K562 (cell line): ENCODE measurements at places on chromosomes 12 and 14.
A peak's percentile ranks its signal among the peaks of the same experiment; 100 is the strongest.

GRCh38 chr14:72498646-72499045 lies 395.3 kb downstream of the DPF3 start:
- no peak overlapping the region for H3K27ac ChIP-seq
- H3K4me1 ChIP-seq, result no peaks in the 10 kb centered on the region
- H3K4me3 ChIP-seq, result no peak overlapping the region
- DNase-seq, result no peak
- H3K36me3 ChIP-seq, result no peaks in the 10 kb centered on the region

DNA sequence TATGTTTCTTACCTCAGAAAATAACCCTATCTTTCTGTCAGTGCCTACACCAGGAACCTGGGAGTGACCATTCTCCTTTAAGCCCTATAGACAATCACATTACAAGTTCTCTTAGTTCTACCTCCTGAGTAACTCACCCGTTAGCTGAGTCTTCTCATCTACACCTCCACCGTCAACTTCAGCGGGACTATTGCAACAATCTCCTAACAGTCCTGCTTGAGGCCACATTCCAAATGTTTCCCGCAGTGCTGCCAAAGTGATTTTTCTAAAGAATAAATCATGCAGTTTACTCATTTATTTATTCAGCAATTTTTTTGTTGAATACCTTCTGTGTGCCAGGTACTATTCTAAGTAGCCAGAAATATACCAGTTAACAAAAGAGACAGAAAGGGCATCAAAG lies 285.0 kb upstream of the GRIP1 start:
- H3K27me3 ChIP-seq, result no peaks in the 10 kb centered on the region
- no peak overlapping the region for H3K4me3 ChIP-seq
- no peaks in the 10 kb centered on the region for H3K4me1 ChIP-seq
- H3K36me3 ChIP-seq, result no peaks in the 10 kb centered on the region
- H3K27ac ChIP-seq, result no peak overlapping the region
- no peak for DNase-seq

- H3K4me3 ChIP-seq, result no peak overlapping the region
- peak overlapping the region; percentile 48 for H3K27ac ChIP-seq
- DNase-seq, result no peak
- H3K36me3 ChIP-seq, result no peaks in the 10 kb centered on the region
Measured at GRCh38 chr12:31750747-31751039, 21.9 kb upstream of the AMN1 start.

DNA sequence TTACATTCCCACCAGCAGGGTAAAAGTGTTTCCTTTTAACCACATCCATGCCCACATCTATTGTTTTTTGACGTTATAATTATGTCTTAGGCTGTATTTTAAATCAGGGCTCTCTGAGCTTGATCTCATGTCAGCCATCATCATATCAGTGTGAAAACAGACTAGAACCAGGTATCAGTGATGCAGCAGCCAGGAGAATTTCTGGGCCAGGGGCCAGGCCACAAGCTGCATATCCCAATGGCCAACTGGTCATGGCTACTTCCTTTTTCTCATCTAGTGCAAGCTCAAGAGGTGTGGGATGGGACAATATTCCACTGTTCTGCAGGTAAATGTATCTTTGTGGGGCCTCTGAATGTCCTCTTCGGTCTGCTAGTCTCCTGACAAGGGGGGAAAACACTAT lies 125.1 kb downstream of the CRADD start:
- no peaks in the 10 kb centered on the region for H3K27me3 ChIP-seq
- H3K27ac ChIP-seq, result no peak overlapping the region
- H3K4me3 ChIP-seq, result no peak overlapping the region
- H3K36me3 ChIP-seq, result 0 out of 3 replicates have a peak, but pooled peaks cover 3% of the 10 kb centered on the region

- H3K36me3 ChIP-seq, result no peaks in the 10 kb centered on the region
- H3K4me1 ChIP-seq, result no peaks in the 10 kb centered on the region
- H3K27me3 ChIP-seq, result no peaks in the 10 kb centered on the region
Measured at GRCh38 chr14:94992046-94992445, 165.3 kb downstream of the DICER1 start.

- H3K27me3 ChIP-seq, result no peaks in the 10 kb centered on the region
- H3K36me3 ChIP-seq, result peaks cover 9% of the 10 kb centered on the region; the same call in 2 of the 3 replicates
- no peak overlapping the region for H3K4me3 ChIP-seq
- peaks cover 14% of the 10 kb centered on the region; the same call in 2 of the 3 replicates for H3K4me1 ChIP-seq
- no peak for DNase-seq
Measured at GRCh38 chr12:56230432-56231183, 757 bp downstream of the SLC39A5 start.

DNA sequence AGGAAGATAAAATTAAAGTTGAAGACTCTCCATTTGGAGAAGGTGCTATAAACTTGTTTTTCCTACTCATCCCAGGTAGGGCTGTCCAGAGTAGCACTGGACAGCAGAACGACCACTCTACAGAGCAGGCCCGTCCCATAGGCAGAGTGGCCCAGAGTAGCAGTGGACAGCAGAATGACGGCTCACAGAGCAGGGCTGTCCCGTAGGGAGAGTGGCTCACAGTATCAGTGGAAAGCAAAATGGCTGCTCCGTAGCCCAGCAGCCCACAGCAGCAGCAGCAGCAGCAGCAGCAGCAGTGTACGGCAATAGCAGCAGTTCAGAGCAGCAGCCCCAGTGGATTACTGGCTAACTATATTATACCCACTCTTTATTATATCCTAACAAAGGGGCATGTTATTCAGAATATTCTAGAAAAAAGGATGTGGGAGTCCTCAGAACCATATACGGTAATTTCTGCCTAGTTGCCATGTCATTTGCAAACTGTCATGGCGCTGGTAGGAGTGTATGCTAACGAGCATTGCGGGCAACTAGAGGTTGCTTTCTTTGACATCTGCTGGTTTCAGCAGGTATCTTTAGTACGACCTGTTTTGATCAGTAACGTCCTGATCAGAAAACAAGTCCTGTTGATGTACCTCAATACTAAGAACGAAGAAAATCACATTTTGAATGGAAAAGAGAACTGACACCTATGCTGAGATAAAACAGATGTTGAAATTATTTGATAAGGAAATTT lies 567.3 kb downstream of the SLC16A7 start:
- H3K27me3 ChIP-seq, result no peaks in the 10 kb centered on the region
- no peak overlapping the region for H3K27ac ChIP-seq
- H3K4me3 ChIP-seq, result no peak overlapping the region
- no peak for DNase-seq

DNA sequence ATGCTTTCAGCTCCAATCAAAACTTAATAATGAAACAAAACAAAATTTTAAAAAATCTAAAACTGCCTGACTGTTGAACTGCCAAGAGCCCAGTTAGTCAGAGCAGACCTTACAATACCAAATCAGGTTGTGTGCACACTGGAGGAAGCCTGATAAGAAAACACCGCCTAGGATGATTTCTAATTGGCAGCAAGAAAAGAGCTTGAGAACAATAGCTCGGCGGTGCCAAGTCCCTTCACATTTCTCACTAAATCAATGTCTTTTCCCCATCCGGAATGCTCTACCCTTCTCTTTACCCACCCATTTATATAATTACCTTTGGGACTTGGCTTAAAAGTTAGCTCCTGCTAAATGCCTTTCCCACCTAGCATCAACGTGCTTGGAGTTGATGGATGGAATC lies 256.7 kb downstream of the C12orf75 start:
- H3K4me1 ChIP-seq, result no peaks in the 10 kb centered on the region
- peaks cover 3% of the 10 kb centered on the region; the same call in 1 of the 3 replicates for H3K27me3 ChIP-seq
- no peak overlapping the region for H3K4me3 ChIP-seq
- H3K36me3 ChIP-seq, result no peaks in the 10 kb centered on the region

- H3K4me3 ChIP-seq, result no peak overlapping the region
- no peak for DNase-seq
- no peaks in the 10 kb centered on the region for H3K4me1 ChIP-seq
- H3K36me3 ChIP-seq, result peaks cover 32% of the 10 kb centered on the region; the same call in 1 of the 3 replicates
- no peaks in the 10 kb centered on the region for H3K27me3 ChIP-seq
- no peak overlapping the region for H3K27ac ChIP-seq
Measured at GRCh38 chr12:70556179-70556869, 80.9 kb downstream of the PTPRB start.

DNA sequence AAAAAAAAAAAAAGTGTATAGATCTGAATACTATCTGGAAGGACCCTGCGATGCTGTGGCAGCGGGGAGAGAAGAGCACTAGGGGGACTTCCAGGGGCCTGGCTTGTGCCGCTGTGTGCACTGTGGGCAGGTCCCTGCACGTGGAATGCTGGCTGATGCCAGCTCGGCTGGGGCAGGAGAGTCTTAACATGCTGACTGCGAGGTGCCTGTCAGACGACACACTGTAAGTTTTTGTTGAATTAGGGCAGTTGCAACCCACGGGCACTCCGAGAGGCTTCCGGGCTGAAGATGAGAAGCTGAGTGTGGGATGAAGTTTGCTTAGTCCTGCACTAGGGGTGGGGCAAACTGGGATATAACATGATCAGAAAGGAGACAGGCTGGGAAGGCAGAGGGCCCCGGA lies 10.7 kb downstream of the GLT1D1 start:
- no peak overlapping the region for H3K27ac ChIP-seq
- H3K4me1 ChIP-seq, result no peaks in the 10 kb centered on the region
- H3K36me3 ChIP-seq, result no peaks in the 10 kb centered on the region
- no peak overlapping the region for H3K4me3 ChIP-seq

DNA sequence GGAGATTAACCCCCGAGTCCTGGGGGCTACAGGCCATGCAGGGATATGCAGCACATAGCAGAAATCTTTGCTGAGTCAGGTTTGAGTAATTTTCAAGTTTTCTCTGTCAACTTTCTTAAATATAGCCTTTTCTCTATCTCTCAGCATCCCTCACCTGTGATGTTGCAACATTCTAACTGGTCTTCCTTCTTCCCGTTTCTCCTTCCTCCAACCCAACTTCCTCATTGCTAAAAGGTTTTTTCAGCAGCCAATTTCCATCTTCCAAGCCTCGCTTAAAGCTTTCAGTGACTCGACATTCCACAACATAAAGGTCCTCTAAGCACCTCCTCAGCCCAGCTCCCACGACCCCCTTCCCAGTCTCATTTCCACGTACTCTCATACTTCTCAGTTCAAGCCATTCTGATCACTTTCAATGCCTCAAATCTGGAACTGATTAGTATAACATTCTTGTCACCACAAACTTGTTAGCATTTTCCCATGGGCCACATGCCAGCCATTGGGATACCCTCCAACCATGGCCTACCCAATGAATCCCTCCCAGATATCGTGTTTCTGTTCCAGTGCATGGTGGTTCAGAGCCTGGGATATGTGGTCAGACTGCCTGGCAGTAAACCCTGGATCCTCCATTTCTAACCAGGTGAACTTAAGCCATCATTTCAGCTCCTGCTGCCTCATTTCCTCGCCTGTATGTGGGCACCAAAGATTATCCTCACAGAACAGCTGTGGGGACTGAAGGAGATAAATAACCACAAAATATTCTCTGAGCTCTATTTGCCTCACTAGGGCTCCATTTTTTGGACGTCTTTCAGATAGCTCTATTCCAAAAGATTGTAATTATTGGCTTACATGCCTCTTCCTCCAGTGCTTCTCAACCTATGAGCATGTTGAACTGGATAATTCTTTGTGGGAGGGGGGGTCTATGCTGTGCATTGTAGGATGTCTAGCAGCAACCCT lies 65.8 kb downstream of the KCNK10 start:
- H3K4me3 ChIP-seq, result no peak overlapping the region
- H3K36me3 ChIP-seq, result no peaks in the 10 kb centered on the region
- H3K4me1 ChIP-seq, result no peaks in the 10 kb centered on the region
- H3K27ac ChIP-seq, result no peak overlapping the region
- DNase-seq, result no peak

- DNase-seq, result no peak
- no peak overlapping the region for H3K4me3 ChIP-seq
- no peaks in the 10 kb centered on the region for H3K36me3 ChIP-seq
- H3K4me1 ChIP-seq, result no peaks in the 10 kb centered on the region
Measured at GRCh38 chr12:25054076-25054782, 105.3 kb upstream of the BCAT1 start.

- H3K27ac ChIP-seq, result no peak overlapping the region
- no peaks in the 10 kb centered on the region for H3K27me3 ChIP-seq
- H3K4me3 ChIP-seq, result no peak overlapping the region
Measured at GRCh38 chr12:7612851-7613250, 52.9 kb downstream of the APOBEC1 start.

DNA sequence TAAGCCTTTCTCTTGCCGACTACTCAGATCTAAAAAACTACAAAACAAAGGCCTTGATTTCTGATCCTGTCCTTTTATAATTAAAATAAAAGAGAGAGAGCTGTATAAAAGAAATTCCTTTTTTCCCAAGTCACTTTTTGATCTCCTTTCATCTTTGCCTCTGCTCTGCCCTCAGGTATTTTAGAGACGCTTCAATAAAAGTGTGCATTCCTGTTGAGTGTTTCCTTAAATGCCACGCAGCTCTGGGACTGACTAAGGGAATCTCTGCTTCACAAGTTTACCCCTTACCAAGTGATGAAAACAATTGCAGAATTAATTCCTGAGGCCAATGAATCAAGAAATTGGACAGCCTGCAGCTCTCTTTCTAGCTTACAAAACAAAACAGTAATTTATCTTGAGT lies 1109.8 kb downstream of the TMTC2 start:
- no peak for DNase-seq
- H3K27me3 ChIP-seq, result no peaks in the 10 kb centered on the region
- H3K4me1 ChIP-seq, result no peaks in the 10 kb centered on the region
- no peak overlapping the region for H3K27ac ChIP-seq
- H3K36me3 ChIP-seq, result no peaks in the 10 kb centered on the region

DNA sequence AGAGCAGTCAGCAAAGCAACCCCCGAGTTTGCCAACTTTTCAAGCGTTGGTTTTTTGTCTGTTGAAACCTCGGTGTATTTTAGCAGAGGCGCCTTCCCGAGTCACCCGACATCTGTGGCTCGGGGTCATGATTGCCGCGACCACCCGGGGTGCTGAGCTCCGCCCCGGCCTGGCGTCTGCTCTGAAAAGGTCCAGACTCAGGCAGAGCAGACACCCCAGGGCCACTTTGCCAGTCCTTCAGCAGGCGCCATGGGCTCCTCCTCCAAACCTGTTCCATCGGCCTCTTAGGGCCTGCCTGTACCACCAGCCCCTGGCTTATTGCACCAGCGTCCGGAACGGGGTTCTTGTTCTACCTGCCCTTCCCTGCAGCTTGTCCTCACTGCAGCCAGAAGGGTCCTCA lies 19.1 kb downstream of the ANKRD9 start:
- DNase-seq, result no peak
- no peaks in the 10 kb centered on the region for H3K36me3 ChIP-seq
- H3K4me1 ChIP-seq, result 0 out of 3 replicates have a peak, but pooled peaks cover 2% of the 10 kb centered on the region
- H3K27ac ChIP-seq, result no peak overlapping the region
- no peaks in the 10 kb centered on the region for H3K27me3 ChIP-seq

- no peaks in the 10 kb centered on the region for H3K4me1 ChIP-seq
- DNase-seq, result no peak
Measured at GRCh38 chr12:78406213-78406612, 458.4 kb upstream of the SYT1 start.

- H3K27me3 ChIP-seq, result peaks cover 13% of the 10 kb centered on the region; the same call in 2 of the 3 replicates
- no peaks in the 10 kb centered on the region for H3K4me1 ChIP-seq
- H3K4me3 ChIP-seq, result 0 out of 2 replicates have a peak overlapping the region, but pooled peaks have one; percentile 18
- no peaks in the 10 kb centered on the region for H3K36me3 ChIP-seq
- peak; percentile 29 for DNase-seq
- H3K27ac ChIP-seq, result no peak overlapping the region
Measured at GRCh38 chr14:61188978-61189808, 91.9 kb downstream of the TMEM30B start.

DNA sequence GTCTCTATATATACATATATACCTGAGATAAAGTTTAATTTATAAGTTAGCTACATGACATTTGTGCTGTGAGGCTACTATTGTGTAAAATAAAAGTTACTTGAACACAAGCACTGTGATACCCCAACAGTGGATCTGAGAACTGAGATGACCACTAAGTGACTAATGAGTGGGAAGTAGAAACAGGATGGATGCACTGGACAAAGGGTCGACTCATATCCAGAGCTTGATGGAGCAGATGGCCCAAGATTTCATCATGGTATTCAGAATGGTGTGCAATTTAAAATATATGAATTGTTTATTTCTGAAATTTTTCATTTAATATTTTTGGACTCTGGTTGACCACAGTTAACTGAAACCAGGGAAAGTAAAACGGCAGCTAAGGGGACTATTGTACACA lies 908.6 kb upstream of the MDGA2 start:
- no peaks in the 10 kb centered on the region for H3K36me3 ChIP-seq
- no peak overlapping the region for H3K4me3 ChIP-seq
- no peak for DNase-seq
- H3K27me3 ChIP-seq, result no peaks in the 10 kb centered on the region
- H3K27ac ChIP-seq, result no peak overlapping the region
